ENCODE measurements at places on chromosomes 6 and 20.

DNA sequence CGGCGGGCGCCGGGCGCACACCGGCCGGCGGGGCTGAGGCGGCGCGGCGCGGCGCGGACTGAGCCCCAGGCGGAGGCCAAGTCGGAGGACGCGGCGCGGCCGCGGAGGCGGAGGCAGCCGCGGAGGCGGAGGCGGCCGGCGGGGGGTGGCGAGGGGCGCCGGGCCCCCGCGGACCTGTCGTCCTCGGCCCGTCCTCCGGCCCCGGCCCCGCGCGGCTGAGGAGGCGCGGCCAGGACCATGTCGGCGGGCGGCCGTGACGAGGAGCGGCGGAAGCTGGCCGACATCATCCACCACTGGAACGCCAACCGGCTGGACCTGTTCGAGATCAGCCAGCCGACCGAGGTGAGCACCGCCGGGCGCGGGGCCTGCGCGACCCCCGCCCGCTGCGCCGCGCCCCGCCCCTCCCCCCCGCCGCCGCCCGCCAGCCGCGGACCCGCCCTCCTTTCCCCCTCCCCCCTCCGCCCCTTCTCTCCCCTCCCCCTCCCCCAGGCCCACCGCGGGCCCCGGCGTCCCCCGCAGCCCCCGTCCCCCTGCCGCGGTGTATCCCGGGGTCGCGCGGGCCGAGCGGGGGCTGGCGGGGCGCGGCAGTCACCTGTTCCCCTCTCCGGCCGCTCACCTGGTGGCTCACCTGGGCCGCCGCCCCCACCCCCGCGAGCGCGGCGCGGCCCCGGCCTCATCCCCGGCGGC lies at the start of gene AFDN:
AFDN (plus strand) TSS at position 16 of the 687 bp plus-strand sequence; CDS start at position 238, 222 bp downstream.
- H3K4me1 ChIP-seq = peaks cover 32% of the 10 kb centered on the region
- H3K36me3 ChIP-seq = no peaks in the 10 kb centered on the region
- peak within 1 kb of the TSS; percentile 82 for H3K4me3 ChIP-seq
- DNase-seq = no peak
- H3K27ac ChIP-seq = peak within 1 kb of the TSS; percentile 77
- no peaks in the 10 kb centered on the region for H3K27me3 ChIP-seq

GRCh38 chr20:53557130-53557529 lies 36.5 kb downstream of the ZNF217 start:
- H3K36me3 ChIP-seq = no peaks in the 10 kb centered on the region
- DNase-seq = no peak
- no peak overlapping the region for H3K27ac ChIP-seq
- no peak overlapping the region for H3K4me3 ChIP-seq

- no peak for DNase-seq
- no peaks in the 10 kb centered on the region for H3K36me3 ChIP-seq
- H3K4me1 ChIP-seq = peaks cover 41% of the 10 kb centered on the region
- no peak overlapping the region for H3K4me3 ChIP-seq
- no peaks in the 10 kb centered on the region for H3K27me3 ChIP-seq
Observed at GRCh38 chr6:129704708-129705107, 5.3 kb downstream of the ARHGAP18 start.

- no peak overlapping the region for H3K27ac ChIP-seq
- no peaks in the 10 kb centered on the region for H3K27me3 ChIP-seq
- H3K4me1 ChIP-seq = peaks cover 40% of the 10 kb centered on the region
Observed at GRCh38 chr6:113651120-113651519, 206.0 kb upstream of the MARCKS start.

- peak overlapping the region; percentile 61 for H3K4me3 ChIP-seq
- H3K36me3 ChIP-seq = no peaks in the 10 kb centered on the region
- no peak overlapping the region for H3K27ac ChIP-seq
- DNase-seq = no peak
- no peaks in the 10 kb centered on the region for H3K27me3 ChIP-seq
Observed at GRCh38 chr6:57089265-57089664, 723 bp upstream of the ZNF451 start.

GRCh38 chr6:150764334-150765066 lies 101.0 kb upstream of the MTHFD1L start:
- DNase-seq = no peak
- no peak overlapping the region for H3K27ac ChIP-seq
- peaks cover 29% of the 10 kb centered on the region for H3K4me1 ChIP-seq
- H3K4me3 ChIP-seq = no peak overlapping the region
- no peaks in the 10 kb centered on the region for H3K27me3 ChIP-seq

DNA sequence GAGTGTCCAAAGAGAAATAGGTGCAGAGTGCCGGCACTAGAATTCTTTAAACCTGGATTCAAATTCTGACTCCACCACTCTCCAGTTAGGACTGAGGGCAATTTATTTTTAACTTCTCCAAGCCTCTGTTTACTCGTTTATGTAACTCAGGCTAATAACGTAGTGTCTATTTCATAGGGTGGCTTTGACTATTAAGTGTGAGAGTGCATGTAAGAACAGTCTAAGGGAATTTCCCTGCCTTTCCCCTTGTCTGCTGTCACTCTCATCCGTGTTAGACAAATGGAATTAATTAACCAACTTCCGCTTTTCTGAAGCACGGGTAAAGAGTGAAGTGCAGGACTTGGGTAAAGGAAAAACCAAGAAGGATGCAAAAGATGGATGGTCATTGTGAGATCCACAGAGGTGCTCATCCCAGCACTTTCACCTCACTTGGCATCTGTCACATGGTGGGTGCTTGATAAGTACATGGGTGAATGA lies 4.1 kb upstream of the ZKSCAN8 start:
- H3K4me3 ChIP-seq = peak overlapping the region; percentile 63
- DNase-seq = no peak
- no peaks in the 10 kb centered on the region for H3K27me3 ChIP-seq

DNA sequence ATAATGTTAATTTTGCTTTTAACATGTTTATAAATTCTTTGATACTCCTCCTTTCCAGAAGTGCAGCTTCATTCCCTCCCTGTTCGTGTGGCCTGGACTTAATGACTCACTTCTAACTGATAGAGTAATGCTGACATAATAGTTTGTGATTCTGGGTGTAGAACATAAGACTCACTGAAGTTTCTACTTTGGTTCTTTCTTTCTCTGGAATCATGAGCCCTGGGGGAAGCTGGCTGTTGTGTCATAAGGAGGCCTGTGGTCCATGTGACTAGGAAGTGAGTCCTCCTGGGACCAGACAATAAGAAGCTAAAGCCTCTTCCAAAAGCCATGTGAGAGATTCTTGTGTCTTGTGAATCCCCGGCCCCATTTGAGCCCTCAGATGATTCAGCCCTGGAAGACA lies 30.5 kb upstream of the HLA-G start:
- H3K27me3 ChIP-seq = peaks cover 23% of the 10 kb centered on the region
- H3K36me3 ChIP-seq = no peaks in the 10 kb centered on the region
- no peak overlapping the region for H3K27ac ChIP-seq
- H3K4me3 ChIP-seq = no peak overlapping the region

- H3K27me3 ChIP-seq = no peaks in the 10 kb centered on the region
- peaks cover 36% of the 10 kb centered on the region for H3K36me3 ChIP-seq
- no peak overlapping the region for H3K4me3 ChIP-seq
- peaks cover 15% of the 10 kb centered on the region for H3K4me1 ChIP-seq
- no peak for DNase-seq
Observed at GRCh38 chr6:36478051-36478526, 35.3 kb downstream of the KCTD20 start.

- H3K27ac ChIP-seq = no peak overlapping the region
- H3K4me1 ChIP-seq = no peaks in the 10 kb centered on the region
- no peak for DNase-seq
- H3K27me3 ChIP-seq = no peaks in the 10 kb centered on the region
- peaks cover 44% of the 10 kb centered on the region for H3K36me3 ChIP-seq
Observed at GRCh38 chr6:28368522-28368921, 18.8 kb downstream of the ZKSCAN3 start.

DNA sequence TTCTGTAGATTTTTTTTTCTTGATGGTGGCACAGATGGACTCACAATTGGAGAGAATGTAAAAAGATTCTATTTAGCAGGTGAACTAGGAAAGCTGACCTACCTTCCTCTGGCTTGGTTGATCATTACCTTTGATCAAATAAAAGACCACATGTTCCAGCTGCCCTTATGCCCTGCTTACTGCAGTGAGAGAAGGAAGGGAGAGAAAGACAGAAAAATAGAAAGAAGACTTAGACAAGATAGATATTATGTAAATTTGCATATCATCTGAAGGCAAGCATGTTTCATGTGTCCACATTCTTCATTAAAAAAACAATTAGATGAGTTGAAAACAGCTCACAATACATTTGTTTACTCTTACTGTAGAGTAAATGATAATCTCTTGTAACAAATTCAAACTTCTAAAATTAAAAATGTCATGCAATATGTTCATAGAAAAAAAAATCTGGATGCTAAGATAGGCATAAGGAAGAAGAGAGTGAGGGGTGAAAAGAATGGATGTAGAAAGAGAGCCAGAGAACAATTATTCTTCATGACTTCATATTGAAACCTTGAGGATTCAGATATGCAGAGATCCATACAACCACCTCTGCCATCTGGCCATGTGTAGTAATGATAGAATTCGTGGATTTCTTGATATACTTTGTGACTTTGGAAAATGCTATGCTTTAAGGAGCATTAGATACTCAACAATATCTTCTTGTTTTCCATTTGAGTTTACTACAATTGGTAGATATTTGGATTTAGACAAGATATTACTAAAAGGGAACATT lies 71.7 kb downstream of the RFX6 start:
- H3K27ac ChIP-seq = no peak overlapping the region
- no peaks in the 10 kb centered on the region for H3K4me1 ChIP-seq
- no peak overlapping the region for H3K4me3 ChIP-seq
- no peak for DNase-seq

- no peak for DNase-seq
- H3K27me3 ChIP-seq = no peaks in the 10 kb centered on the region
- H3K36me3 ChIP-seq = no peaks in the 10 kb centered on the region
- no peaks in the 10 kb centered on the region for H3K4me1 ChIP-seq
- H3K27ac ChIP-seq = no peak overlapping the region
Observed at GRCh38 chr20:8940326-8940725, 128.6 kb upstream of the PLCB4 start.

- DNase-seq = no peak
- H3K4me3 ChIP-seq = no peak overlapping the region
- H3K27ac ChIP-seq = no peak overlapping the region
- no peaks in the 10 kb centered on the region for H3K4me1 ChIP-seq
Observed at GRCh38 chr6:40389254-40389653, 197.9 kb downstream of the LRFN2 start.

- H3K4me3 ChIP-seq = no peak overlapping the region
- H3K4me1 ChIP-seq = peaks cover 8% of the 10 kb centered on the region
Observed at GRCh38 chr20:50555662-50556061, 45.5 kb downstream of the PTPN1 start.

DNA sequence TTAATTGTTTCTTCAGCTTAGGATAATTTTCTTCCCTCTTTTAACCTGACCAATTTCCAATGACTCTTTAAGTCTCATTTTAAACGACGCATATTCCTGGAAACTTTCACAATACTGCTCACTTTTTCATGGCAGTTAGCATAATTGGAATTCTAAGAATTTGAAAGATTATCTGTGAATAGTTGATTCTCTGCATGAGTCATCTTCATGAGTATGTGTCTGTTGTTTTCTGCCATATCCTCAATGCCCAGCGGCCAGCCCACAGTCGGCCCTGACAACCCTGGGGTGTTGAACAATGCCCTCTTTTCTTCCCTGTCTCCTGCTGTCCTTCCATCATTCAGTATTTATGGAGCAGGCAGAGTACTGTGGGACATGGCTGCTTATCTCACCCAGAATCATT lies 554.2 kb downstream of the CDH26 start:
- no peaks in the 10 kb centered on the region for H3K36me3 ChIP-seq
- peaks cover 8% of the 10 kb centered on the region for H3K27me3 ChIP-seq
- no peak for DNase-seq
- H3K4me1 ChIP-seq = no peaks in the 10 kb centered on the region

DNA sequence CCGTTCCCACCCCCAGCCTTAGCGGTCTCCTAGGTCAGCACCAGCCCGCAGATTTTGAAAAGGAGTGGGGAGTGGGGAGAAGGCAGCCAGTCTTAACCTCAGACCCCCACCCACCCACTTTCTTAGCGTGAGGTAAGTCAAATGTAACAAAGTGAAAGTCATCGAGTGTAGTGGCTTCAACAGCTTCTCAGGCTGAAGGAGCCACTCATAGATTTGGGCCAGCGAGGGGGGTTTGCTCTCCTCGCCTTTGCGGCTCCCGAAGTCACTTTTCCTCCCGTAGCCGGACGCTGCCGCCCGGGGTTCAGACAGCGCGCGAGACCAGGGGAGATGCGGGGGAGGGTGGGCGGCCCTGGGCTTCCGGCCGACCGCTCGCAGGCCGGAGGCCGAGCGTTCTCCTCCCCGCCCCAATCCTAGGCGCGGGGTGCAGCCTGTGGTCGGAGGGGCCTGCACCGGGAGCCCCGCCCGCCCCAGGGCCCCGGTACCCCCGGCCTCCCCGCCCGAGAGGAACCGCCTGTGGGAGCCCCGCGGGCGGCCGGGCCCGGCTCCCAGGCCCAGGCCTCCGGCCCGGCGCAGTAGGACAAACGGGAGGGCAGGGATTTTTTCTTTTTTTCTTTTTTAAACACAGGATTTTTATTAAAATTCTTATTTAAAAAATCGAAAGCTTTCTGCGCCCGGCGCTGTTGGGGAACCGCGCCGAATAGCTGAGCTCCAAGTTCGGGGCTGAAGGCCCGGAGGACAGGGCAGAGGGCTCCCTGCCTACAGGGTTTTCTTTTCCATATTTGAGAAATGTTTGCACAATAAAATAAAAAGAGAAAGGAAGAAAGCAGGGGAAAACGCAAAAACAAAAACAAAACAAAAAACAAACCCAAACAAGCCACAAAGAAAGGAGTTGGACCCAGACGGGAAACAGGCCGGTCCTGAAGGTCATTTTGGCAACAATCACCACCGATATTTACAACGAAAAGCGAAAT lies 3.2 kb downstream of the NKX2-2 start:
- H3K27me3 ChIP-seq = peaks cover 100% of the 10 kb centered on the region
- DNase-seq = no peak
- no peaks in the 10 kb centered on the region for H3K36me3 ChIP-seq
- peaks cover 78% of the 10 kb centered on the region for H3K4me1 ChIP-seq

- H3K27ac ChIP-seq = no peak overlapping the region
- no peak overlapping the region for H3K4me3 ChIP-seq
- H3K36me3 ChIP-seq = no peaks in the 10 kb centered on the region
- no peak for DNase-seq
- H3K4me1 ChIP-seq = no peaks in the 10 kb centered on the region
- no peaks in the 10 kb centered on the region for H3K27me3 ChIP-seq
Observed at GRCh38 chr6:164128101-164128500, 713.6 kb downstream of the QKI start.

DNA sequence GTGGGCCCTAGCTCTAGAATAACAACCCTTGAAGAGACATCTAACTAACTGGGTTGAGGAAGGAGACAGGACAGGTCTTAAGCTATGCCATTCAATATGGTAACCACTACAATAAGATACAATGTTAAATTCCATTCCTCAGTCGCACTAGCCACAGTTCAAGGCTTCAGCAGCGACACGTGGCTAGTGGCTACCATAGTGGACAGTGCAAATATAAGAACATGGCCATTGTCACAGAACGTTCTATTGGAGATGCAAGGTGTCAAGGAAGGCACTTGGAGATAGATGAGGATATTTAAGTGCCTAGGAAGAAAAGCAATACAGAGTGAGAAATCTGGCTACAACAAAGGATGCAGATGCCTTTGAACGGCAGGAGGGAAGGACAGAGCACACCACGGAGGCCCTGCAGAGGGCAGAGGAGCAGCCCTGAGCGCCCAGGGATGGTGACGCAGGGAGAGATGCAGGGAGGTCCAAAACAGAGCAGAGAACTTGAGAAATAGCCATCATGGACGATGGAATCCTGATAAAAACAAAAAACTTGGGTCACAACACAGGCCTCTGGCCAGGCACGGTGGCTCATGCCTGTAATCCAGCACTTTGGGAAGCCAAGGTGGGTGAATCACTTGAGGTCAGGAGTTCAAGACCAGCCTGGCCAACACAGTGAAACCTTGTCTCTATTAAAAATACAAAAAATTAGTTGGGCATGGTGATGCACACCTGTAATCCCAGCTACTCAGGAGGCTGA lies 140.7 kb downstream of the ZMYND8 start:
- H3K36me3 ChIP-seq = peaks cover 94% of the 10 kb centered on the region
- no peak overlapping the region for H3K4me3 ChIP-seq
- H3K27ac ChIP-seq = no peak overlapping the region
- no peaks in the 10 kb centered on the region for H3K27me3 ChIP-seq
- no peak for DNase-seq

Data from suprapubic skin (tissue), 4 donors.